ENCODE measurements at places on chromosomes 7 and 10.
A peak's percentile ranks its signal among the peaks of the same experiment; 100 is the strongest.

- no peaks in the 10 kb centered on the region for H3K36me3 ChIP-seq
- H3K4me3 ChIP-seq, result no peak overlapping the region
- H3K4me1 ChIP-seq, result peaks cover 7% of the 10 kb centered on the region
These were observed 107.8 kb downstream of the TBXAS1 start for GRCh38 chr7:139936760-139937310.

DNA sequence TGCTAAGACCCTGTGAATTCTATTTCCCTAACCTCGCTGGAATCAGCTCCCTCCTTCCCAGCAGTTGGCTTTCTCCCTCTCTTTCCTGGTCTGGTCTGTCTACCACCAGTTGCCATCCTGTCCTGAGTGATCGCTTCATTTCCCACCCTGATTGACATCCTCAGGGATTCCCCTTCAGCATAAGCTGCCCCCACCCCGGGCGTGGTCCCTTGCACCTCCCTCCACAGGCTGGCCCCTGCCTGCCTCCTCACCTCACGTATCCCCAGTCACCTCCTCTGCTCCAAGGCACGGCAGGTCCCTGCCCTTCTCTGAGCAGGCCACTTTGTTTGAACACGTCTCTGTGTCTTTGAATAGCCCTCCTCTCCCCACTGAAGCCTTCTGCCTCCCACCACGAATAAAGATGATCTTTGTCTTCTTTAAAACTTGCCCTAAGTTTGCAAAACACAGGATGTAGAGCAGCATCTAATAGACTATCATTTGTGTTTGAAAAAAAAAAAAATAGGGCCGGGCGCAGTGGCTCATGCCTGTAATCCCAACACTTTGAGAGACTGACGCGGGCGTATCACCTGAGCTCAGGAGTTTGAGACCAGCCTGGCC, 233.5 kb downstream of the CUX1 start:
- no peak overlapping the region for H3K4me3 ChIP-seq
- peaks cover 8% of the 10 kb centered on the region for H3K36me3 ChIP-seq
- H3K4me1 ChIP-seq, result no peaks in the 10 kb centered on the region
- no peak overlapping the region for H3K27ac ChIP-seq
- no peaks in the 10 kb centered on the region for H3K27me3 ChIP-seq

GRCh38 chr7:129952086-129952652, 591 bp downstream of the UBE2H start:
- H3K27ac ChIP-seq, result no peak overlapping the region
- peaks cover 11% of the 10 kb centered on the region for H3K4me1 ChIP-seq
- no peak overlapping the region for H3K4me3 ChIP-seq
- peaks cover 2% of the 10 kb centered on the region for H3K36me3 ChIP-seq

GRCh38 chr7:2873686-2874551, 29.8 kb upstream of the GNA12 start:
- H3K4me1 ChIP-seq, result peaks cover 28% of the 10 kb centered on the region
- no peak for DNase-seq
- no peaks in the 10 kb centered on the region for H3K36me3 ChIP-seq
- no peaks in the 10 kb centered on the region for H3K27me3 ChIP-seq
- no peak overlapping the region for H3K4me3 ChIP-seq
- H3K27ac ChIP-seq, result peak overlapping the region; percentile 42

GRCh38 chr10:113003052-113003451, 53.0 kb downstream of the TCF7L2 start:
- no peaks in the 10 kb centered on the region for H3K36me3 ChIP-seq
- no peak overlapping the region for H3K27ac ChIP-seq
- H3K4me3 ChIP-seq, result no peak overlapping the region
- peaks cover 10% of the 10 kb centered on the region for H3K4me1 ChIP-seq

DNA sequence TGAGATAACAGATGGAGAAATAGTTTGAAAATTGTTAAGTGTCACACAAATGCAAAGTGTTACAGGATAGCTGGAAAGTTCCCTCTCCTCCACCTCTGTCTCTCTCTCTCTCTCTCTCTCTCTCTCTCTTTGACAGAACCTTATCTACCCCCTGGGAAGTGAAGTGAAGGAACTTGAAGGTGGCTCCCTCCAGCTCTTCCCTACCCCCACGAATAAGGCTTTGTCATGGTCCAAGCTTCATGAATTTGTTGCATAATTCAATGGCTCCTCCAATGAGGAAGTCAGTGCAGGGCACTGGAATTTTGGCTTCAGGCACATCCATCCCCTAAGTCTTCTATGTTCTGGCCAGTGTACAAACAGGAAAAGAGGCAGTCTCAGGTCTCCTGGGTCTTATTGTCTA, 66.4 kb downstream of the CDHR3 start:
- peaks cover 33% of the 10 kb centered on the region for H3K27me3 ChIP-seq
- no peak for DNase-seq
- no peaks in the 10 kb centered on the region for H3K36me3 ChIP-seq

- no peak overlapping the region for H3K27ac ChIP-seq
- H3K4me3 ChIP-seq, result no peak overlapping the region
- no peaks in the 10 kb centered on the region for H3K36me3 ChIP-seq
- H3K27me3 ChIP-seq, result no peaks in the 10 kb centered on the region
- no peak for DNase-seq
These were observed 100.9 kb upstream of the TAS2R16 start for GRCh38 chr7:123096434-123096833.

DNA sequence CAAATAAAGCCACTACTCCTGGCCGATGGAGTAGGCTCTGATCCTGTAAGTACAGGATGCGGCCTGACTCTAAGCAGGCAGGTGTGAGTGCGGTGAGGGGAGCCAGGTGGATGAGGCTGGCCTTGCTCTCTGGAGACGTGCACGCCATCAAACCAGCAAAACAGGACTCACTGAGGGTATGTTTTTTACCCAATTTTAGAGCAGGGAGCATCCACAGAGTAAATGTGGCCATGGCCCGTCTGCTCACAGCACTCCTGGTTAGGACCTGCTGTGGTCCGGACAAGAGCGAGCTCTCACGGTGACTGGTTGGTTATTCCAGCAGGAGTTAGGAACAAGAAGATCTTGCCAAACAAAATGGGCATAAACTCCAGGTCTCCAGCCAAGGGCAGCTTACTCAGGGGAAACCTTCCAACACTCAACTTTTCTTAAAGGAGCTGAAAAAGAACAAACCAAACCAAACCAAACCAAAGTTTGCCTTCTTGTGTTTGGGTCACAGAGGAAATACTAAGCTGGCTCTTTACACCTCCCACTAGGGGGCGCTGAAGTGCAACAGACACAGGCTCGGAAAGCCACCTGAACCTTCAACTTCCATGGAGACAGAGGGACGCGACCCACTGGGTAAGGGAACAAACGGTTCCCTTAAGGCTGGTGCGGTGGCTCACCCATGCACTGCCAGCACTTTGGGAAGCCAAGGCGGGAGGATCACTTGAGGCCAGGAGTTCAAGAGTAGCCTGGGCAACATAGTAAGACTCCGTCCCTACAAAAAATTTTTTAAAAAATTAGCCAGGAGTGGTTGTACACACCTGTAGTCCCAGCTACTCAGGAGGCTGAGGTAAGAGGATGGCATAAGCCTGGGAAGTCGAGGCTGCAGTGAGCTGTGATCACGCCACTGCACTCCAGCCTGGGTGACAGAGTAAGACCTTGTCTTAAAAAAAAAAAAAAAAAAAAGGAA, 122.4 kb downstream of the CLEC2L start:
- DNase-seq, result peak; percentile 69
- no peak overlapping the region for H3K4me3 ChIP-seq
- no peaks in the 10 kb centered on the region for H3K36me3 ChIP-seq
- peak overlapping the region; percentile 67 for H3K27ac ChIP-seq

GRCh38 chr10:22368981-22369380, 23.7 kb downstream of the SPAG6 start:
- H3K36me3 ChIP-seq, result no peaks in the 10 kb centered on the region
- no peak for DNase-seq
- H3K27me3 ChIP-seq, result no peaks in the 10 kb centered on the region
- H3K27ac ChIP-seq, result no peak overlapping the region
- H3K4me1 ChIP-seq, result peaks cover 33% of the 10 kb centered on the region
- H3K4me3 ChIP-seq, result no peak overlapping the region

GRCh38 chr7:70098905-70099672, 500.8 kb downstream of the AUTS2 start:
- H3K4me1 ChIP-seq, result no peaks in the 10 kb centered on the region
- no peak for DNase-seq
- no peaks in the 10 kb centered on the region for H3K27me3 ChIP-seq
- no peaks in the 10 kb centered on the region for H3K36me3 ChIP-seq

- H3K36me3 ChIP-seq, result peaks cover 16% of the 10 kb centered on the region
- no peak overlapping the region for H3K4me3 ChIP-seq
- H3K4me1 ChIP-seq, result no peaks in the 10 kb centered on the region
- no peak overlapping the region for H3K27ac ChIP-seq
These were observed 26.1 kb downstream of the CREB3L2 start for GRCh38 chr7:137975768-137976167.

- H3K36me3 ChIP-seq, result no peaks in the 10 kb centered on the region
- H3K27me3 ChIP-seq, result peaks cover 2% of the 10 kb centered on the region
- no peak for DNase-seq
- no peak overlapping the region for H3K27ac ChIP-seq
These were observed 138.0 kb upstream of the TARP start for GRCh38 chr7:38411404-38411803.

- no peaks in the 10 kb centered on the region for H3K4me1 ChIP-seq
- no peaks in the 10 kb centered on the region for H3K27me3 ChIP-seq
- H3K36me3 ChIP-seq, result no peaks in the 10 kb centered on the region
- H3K4me3 ChIP-seq, result no peak overlapping the region
- H3K27ac ChIP-seq, result no peak overlapping the region
These were observed 50.2 kb upstream of the PHYHIPL start for GRCh38 chr10:59126261-59126660.

All from T-helper 2 cell treated with Interferon-gamma antibody and Interleukin-4, amounts not matched to agents 5 μg/mL and 100 μg/mL, for 36 hours (primary cell).